ENCODE measurements at places on chromosomes 4 and X.

DNA sequence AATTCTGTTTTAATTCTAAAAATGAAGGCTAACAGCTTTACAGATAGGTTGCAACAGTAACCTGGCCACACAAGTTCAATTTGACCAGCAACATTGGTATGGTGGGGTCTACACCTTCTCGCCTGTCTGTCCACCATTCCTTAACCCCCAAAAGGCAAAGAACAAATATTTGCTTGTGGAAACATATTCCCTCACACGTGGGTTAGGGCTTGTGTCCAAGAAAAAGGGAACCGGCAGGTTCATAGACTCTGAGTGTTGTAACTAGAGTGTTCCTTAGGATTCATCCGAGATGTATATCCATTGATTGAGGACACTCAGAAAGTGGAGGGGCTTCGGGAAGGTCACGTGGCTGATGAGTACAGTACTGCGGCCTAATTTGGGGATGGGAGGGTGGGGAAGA is 54.1 kb downstream of the C4orf51 start:
- peak; percentile 28 for DNase-seq

GRCh38 chr4:71268166-71268565 is 70.7 kb upstream of the SLC4A4 start:
- DNase-seq, result no peak

DNA sequence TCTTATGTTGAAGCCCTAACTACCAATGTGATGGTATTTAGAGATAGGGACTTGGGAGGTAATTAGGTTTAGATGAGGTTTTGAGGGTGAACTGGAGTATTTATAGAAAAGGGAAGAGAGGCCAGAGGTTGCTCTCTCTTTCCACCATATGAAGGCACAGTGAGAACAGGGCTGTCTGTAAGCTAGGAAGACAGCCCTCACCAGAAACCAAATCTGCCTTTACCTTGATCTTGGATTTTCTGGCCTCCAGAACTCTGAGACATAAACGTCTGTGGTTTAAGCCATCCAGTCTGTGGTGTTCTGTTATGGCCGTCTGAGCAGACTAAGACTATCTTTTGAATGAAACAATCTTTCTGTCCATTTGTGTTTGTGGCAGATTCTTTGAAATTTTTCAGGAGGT is 223.7 kb downstream of the PDHA2 start:
- no peak for DNase-seq

- DNase-seq, result no peak
These were observed 6.7 kb downstream of the BCAP31 start for GRCh38 chrX:153717445-153717844.

GRCh38 chrX:104854188-104854587 is 288.2 kb downstream of the IL1RAPL2 start:
- DNase-seq, result peak; percentile 19
